AML-193 (cell line): ENCODE measurements at places on chromosomes 2 and 18.

GRCh38 chr2:120287183-120288015 is 34.7 kb downstream of the RALB start:
- DNase-seq: no peak

DNA sequence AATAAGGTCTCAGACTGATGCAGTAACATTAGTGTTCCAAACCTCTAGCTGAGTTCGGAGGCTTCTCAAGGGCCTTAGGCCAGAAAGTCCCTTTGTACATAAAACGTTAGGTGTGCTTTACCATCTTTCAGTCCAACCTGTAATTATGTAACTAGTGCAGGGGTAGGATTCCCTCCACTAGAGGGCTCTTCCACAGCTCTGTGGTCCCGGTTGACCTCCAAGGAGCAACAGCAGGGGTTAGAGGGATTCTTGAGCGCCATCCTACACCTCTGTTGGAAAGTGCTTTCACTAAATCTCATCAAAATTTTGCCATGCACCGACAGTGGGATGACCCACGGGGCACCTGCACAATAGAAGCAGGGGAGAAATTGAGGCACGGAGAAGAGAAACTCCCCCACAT is 155.8 kb upstream of the LRP1B start:
- DNase-seq: no peak

- no peak for DNase-seq
Measured at GRCh38 chr18:69725855-69726508, 221.7 kb downstream of the CD226 start.

DNA sequence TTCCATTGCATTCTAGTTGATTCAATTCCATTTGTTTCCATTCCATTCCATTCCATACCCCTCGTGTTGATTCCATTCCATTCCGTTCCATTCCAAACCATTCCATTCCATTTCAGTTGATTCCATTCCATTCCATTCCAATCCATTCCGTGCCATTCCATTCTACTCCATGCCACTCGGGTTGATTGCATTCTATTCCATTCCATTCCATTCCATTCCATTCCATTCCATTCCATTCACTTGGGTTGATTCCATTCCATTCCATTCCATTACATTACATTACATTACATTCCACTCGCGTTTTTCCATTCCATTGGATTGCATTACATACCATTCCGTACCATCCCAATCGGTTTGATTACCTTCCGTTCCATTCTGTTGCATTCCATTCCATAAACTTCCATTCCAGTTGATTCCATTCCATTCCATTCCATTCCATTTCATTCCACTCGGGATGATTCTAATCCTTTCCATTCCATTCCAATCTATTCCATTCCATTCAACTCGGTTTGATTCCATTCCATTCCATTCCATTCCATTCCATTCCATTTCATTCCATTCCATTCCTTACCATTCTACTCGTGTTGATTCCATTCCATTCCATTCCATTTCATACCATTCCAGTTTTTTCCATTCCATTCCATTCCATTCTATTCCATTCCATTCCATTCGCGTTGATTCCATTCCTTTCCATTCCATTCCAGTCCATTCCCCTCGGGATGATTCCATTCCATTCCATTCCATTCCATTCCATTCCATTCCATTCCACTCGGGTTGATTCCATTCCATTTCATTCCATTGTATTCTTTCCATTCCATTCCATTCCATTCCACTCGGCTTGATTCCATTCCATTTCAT is 1140.4 kb downstream of the RPIA start:
- no peak for DNase-seq

DNA sequence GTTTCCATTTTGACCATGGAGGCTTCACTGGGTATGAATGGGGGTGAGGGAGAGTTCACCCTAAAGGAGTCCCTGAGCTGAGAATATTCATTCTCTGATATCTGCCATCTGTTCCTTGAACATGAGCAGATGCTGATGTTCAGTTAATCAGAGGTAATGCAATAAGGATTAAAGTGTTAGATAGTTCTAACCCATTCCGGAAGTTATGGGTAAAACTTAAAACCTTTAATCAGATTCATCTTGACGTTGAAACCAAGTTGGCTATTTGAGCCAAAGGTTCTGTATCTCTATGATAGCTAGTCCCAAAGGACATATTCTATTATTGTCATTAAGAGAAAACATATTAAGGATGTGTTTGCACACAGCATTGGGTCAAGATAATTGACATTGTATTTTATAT is 268.9 kb downstream of the PLCL1 start:
- no peak for DNase-seq

GRCh38 chr2:133434959-133435668 is 133.1 kb downstream of the NCKAP5 start:
- no peak for DNase-seq

DNA sequence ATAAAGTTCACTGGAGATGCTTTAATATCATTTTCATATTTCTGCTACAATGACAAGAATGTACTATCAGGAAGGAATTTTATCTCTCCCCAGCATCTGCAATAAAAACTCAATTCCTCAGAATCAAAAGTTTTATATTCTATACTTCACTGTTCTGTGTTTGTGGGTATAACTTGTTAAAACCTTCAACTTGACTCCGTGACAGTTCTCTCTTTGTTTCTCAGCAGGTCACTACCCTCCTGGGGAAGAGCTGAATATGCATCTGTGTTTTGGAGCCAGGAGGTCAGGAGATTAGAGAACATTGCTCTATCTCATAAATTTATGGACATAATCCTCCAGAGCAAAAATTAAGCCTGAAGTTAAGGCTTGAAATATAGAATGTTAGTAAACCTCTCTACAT is 411.4 kb downstream of the TRIB2 start:
- DNase-seq: no peak

DNA sequence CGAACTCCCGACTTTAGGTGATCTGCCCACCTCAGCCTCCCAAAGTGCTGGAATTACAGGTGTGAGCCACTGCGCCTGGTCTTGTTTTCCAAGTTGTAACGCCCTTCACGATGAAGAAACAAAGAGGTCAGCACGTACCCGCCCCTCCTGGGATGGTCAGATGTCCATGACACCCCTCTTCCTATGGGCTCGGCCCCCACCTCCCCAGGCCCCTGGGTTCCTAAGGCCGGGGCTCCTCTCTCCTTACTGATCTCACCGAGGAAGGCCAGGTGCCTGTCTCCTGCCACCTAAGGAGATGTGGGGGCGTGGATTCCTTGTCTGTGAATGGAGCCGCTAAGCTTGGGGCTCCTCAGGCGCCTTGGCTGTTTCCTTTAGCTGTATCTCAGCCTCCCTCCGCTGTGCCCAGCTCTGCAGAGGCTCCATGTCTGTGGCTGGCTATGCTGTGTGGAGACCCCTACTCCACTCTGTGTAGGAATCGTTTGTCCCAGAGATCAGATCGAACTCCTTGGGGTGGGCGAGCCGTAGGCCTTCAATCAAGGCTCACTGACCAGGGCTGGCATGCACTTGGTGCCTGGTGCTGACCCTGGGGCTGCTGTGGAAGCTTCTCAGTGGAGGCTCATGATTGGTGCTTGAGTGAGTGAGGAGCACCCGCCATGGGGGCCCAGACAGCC is 8.8 kb downstream of the COLEC11 start:
- no peak for DNase-seq

DNA sequence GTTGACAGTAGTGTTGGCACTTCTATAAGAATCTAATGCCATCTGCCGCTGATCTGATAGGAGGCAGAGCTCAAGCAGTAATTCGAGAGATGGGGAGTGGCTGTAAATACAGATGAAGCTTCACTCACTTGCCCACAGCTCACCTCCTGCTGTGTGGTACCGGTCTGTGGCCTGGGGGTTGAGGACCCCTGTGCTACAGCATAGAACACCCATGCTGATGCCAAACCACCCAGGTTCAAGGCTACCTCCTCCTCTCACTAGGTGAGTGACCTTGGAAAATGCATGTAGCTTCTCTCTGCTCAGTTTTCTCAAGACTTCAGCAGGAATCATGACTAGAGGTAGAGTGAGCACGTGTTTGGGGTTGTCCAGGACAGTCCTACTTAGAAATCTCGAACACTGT is 263.4 kb downstream of the SH3BP4 start:
- no peak for DNase-seq

DNA sequence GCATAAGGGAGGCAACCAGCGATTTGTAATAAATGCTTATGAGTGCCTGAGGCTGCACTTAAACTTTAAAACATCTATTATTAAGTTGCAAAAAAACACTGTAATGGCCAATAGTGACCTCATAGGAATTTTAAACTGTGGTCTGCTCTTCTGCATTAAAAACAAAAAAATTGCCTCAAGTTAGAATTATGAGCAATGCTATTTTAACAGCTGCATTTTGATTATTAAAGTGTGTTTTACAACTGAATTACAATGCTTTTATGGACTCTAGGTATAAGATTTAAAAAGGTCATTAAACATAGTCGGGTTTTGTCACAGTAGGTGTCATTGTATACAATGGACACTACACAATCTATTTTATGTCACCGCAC is 528.7 kb upstream of the FANCL start:
- no peak for DNase-seq

DNA sequence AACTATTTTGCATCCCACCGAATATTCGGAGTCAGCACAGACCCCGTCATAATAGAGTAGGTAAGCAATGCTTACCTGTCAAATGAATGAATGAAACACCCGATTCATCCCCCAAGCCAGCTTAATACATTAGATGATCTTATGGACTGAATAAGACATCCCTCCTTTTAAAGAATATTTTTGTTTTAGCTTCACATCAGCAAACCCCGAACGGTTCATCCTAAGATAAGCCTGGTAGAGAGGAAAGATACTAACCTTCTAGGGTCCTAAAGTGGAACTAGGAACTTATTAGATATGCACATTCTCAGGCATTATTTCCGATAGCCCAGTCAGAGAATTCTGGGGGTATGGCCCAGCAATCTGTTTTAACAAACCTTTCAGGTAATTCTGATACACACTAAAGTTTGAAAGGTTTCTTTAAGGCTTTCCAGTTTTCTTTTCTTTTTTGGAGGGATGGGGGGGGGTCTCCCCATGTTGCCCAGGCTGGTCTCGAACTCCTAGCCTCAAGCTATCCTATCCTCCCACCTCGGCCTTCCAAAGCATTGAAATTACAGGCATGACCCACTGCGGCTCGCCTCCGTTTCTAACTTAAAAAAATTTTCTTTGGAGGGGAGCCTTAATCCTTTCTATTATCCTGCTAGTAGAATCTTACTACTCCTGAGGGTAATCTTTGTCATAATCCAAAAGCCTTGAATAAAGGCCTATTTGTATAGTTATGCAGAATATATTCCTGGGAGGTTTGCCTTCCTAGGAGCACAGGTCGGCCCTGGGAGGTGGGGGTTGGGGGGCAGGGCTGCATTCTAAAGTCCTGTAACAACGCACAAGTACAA is 1.0 kb upstream of the ACTR3 start:
- no peak for DNase-seq

DNA sequence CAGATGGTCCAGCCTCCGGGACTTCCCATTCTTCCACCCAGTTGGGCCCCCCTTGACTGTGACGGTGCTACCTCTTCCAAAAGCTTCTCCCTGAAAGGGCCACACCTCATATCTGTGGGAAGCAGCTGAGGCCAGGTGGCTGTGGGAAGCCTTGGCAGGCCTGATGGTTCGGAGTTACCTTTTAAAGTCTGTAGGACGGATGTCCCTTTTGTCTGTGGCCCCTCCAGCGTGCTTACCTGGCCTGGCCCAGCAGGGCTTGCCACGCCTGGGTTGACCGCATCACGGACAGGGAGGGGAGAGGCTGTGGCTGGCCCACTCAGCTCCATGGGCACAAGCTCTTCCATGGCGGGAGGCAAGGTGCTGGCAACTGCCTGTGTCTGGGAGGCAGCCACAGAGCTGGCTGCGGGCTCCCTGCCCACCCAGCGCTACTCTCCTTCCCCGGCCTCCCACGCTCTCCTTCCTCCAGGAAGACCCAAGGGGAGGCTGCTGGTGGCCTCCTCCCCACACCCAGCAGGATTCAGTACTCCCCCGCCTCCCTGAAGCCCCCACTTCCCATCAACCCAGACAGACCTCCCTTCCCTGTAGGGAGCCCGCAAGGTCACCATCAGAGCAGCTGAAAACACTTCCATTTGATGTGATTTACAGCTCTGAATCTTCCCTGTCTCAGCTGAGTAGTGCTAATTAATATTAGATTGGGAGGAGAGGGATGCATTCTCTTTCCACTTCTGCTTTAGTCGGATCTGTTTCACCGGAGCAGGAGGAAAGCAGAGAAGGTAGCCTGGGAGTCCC is 52.8 kb downstream of the EDAR start:
- no peak for DNase-seq

GRCh38 chr18:59145055-59145454 is 5.4 kb downstream of the SEC11C start:
- DNase-seq: no peak

DNA sequence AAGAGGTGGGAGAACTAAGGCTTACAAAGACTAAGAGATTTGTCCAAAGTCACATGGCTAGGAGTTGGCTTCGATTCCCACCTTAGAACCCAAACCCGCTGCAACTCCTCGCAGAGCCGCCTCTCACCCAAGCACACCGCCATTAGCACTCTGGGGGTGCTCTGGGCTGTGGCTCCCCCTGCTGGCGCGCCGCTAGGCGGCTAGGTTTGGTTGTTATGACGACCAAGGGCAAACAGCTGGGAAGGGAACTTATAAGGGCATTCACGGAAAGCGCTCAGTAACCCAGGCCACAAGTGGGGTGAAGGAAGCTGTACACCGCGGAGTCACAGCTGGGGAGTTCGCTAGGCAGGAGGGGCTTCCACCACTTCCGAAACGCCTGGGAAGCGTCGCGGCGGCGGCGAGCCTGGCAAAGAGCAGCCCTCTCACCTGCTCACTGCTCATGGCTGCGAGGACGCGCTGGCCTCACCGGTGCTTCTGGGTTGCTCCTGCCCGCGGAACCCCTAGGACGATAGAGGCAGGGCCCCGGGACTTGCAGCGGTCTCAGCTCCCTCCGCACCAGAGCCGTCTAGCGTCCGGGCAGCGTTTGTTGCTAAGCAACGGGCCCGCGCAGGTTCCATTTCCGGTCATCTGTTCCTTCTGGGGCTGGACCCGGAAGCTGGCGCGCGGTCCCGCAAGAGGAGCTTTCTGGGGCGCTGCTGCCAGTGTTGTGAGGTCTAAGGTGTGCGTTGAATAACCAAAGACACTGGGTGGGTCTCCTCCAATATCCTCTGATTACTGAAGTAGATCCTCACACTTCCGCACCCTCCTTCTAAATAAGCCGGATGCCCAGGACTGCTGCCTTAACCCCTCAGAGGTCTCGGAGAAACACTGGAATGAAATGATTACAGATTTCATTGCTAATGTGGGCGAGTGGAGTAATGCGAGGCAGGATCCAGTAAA is at the start of gene DNAH7:
Gene DNAH7 (minus strand): TSS at position 567 of the 939 bp plus-strand sequence. CDS start 126 bp downstream, at position 441.
- peak; percentile 93 for DNase-seq

DNA sequence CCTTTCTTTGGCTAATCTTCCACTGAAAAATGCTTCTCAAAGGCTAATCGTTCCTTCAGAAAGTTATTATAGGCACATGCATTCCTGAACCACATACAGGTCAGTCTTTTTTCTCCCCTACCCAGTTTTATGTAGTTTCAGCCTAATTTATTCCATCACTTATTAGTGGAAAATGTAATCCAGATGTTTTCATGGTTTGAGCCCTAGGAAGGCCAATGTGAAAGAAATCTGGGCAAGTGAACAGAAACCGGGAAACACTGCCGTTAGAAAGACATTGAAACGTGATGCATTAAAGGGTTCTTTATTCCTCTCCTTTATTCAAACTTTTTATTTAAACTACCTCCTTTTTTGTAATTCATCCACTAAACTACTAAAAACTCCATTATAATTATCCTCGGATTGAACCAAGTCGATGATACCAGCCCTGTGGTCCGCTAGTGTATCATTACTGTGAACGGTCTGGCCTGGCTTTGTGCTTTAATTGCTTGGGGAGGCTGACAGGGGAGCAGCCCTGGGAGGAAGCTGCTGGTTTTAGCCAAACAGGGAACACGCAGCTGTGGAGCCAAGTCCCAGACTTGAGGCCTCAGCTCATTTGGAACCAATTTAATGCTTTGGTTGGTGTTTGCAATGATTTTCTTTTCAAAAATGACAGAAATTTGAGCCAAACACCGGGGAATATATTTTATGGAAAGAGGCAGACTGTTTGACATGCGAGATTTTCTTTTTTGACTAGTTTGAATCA is 149.2 kb downstream of the ARHGAP28 start:
- no peak for DNase-seq
